ENCODE measurements at places on chromosomes 7 and 10. TPM values are rescaled to one million over a fixed set of nuclear protein-coding genes. Genes with fewer than 3 reads are reported as not detected.

Gene PRSS37
- total RNA-seq = not detected

DNA sequence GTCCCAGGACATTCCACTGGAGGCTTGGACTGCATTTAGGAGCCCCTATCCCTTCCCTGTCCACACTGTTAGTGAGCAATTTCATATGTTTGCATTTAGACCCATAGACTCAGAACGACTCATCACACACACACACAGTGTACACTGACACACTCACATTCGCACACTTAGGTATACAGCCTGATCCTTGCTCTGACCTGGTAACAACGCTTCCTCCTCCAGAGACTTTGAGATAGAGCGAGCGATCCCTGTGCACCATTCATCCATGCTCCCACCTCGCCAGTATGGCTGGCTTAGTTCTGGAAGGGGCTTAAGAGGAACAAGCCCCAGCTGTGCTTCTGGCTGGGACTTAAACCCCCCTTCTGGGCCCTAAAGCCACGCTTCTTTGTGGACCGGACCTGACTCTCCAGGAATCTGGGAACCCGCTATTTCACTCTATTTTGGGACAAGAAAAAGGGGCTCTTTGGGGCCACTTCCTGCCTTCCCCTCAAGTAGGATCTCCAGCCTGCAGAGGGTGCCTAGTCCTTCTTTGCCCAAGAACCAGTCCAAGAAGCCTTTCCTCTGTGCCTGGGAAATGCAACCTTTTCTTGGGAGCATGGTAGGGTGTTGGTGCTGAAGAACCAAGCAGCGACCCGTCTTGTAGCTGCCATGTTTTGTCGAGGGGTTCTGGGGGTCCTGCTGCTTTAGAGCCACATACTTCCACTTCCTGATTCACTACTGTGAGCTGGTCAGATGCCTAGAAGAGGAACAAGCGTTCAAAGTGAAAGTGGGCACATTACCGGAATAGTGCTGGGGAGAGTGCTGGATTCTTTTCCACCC is 1.1 kb upstream of the HOXA13 start:
- no peak for DNase-seq

- DNase-seq = no peak
These were observed 30.6 kb downstream of the SMNDC1 start for GRCh38 chr10:110274072-110274627.

- DNase-seq = peak; percentile 51
These were observed 822 bp downstream of the ZC3HAV1L start for GRCh38 chr7:139034855-139035585.

DNA sequence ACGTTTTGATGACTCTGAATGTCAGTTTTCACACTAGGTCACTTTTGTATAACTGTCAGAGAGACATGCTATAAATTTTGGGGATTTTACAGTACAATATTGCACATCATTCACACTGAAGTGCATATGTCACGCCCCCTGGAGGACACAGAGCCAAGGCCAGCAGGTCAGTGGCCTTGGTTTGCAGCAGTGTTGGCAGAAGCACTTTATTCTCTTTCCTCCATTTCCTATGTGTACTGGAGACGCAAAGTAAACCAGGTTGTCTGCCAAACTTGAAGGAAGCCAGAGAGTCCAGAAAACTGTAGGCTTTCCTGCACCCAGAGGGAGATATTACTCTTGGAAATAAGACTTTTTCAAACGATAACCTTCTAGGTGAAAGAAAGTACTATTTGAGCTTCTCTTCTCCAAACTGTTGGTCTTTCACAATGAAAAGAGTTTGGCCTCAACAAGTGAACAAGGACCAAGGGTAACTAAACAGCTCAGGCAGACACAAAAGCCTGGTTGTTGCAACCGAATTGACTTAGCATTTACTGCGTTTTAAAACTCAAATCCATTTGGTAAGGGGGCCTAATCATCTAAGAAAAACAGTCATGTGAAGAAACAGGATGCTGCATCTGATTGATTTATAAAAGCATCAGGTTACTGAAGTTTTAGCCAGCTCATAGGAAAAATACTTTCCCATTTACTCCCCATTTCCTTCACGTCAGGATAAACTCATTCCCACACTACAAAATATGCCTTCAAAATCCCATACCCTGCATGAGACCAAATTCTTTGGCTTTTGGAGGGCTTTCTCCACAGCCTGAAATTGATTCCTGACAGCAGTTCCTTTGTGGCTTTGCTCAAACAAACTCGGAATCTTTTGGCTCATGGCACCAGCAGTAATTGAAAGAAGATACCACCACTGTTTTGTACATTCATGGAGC is 83.0 kb upstream of the SEC61G start:
- peak; percentile 71 for DNase-seq

DNA sequence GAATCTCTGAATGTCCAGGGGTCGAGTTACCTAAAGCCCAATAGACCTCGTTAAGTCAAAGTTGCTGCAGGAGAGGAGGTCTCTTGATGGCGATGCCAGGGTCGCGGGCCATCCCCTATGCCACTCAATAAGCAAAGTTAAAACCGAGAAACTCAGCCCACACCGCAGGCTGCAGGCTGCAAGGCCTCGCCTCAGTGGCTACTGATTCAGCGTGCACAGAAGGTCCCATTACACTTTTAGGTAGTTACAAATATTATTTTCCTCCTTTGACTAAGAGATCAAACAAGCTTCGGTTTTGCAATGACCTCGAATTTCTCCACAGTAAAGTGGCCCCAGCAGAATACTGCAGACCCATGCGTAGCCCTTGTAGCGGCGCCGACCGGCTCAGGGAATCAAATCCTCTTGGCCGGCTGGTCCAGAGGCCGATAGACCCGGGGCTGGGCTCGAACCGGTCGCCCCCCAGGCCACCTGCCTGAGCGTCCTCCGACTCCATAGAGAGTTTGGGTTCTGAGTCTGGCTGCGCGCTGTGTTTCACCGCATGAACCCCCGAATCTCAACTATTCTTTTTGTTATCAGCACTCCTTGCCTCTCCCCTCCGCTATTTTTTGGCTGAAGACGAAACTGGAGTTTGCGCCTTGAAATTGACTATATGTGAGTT is 2.3 kb downstream of the C1QL3 start:
- no peak for DNase-seq

GRCh38 chr10:58477122-58477521 is 35.5 kb upstream of the BICC1 start:
- DNase-seq = no peak

DNA sequence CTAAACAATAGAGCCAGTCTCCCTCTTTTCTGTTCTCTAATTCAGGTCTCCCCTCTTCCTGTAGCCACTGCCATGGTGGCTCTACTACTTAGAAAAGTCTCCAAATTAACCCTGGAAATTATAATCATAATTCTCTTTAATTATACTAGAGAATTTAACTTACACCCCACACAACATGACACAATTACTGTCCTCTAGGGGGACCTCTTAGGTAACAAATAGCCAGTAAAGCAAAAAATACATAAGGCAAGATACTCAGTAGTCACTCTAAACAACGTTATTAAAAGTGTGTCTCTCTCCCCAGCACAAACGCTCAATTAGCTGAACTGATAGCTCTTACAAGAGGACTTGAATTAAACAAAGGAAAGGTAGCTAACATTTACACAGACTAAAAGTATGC is 44.3 kb upstream of the ZNF107 start:
- DNase-seq = no peak

DNA sequence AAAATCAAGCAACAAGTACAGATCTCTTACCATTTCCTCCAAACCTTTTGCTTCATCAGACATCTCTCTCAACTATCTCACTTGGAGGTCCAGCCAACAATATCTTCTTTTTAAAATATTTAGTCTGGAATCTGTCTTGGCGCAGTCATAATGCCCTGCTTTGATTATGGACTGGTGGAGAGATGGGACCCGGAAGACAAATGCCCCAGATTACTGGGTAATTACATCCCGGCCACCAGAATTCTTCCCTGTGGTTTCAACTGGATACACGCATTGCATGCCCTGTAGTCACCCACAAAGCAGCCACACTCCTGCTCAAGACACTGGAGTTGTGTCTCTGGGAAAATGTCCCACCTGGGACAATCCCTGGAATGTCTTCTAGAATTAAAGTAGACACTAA is 65.5 kb downstream of the BPGM start:
- DNase-seq = peak; percentile 50

Gene NODAL
- total RNA-seq = not detected

DNA sequence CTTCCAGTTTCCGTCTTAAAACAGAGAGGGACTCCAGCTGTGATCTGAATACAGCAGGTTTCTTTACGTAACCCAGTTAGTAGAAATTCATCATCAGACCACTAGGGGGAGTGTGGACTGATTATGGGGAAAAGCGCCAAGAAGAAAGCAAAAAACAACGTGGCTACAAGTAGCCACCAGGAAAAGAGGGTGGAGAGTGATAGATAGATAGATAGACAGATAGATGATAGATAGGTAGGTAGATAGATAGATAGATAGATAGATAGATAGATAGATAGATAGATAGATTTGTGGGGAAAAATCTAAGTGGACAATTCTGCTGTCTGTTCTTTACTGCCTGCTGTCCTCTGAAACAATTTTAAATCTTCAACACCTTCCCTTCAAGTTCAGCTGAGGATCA is 12.7 kb upstream of the AKR1B10 start:
- peak; percentile 87 for DNase-seq

DNA sequence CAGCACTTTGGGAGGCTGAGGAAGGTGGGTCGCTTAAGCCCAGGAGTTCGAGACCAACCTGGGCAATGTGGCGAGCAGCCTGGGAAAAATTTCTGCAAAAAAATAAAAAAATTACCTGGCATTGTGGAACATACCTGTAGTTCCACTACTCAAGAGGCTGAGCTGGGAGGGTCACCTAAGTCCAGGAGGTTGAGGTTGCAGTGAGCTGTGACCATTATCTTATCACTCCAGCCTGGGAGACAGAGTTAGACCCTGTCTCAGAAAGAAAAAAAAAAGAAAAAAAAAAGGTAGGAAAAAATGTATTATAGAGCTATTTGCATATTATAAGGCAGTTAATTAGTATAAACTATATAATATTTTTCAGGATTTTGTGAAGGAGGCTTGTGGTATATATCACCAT is 11.0 kb upstream of the TSPAN13 start:
- no peak for DNase-seq

Gene WASHC2C
- 40.4 TPM for total RNA-seq

DNA sequence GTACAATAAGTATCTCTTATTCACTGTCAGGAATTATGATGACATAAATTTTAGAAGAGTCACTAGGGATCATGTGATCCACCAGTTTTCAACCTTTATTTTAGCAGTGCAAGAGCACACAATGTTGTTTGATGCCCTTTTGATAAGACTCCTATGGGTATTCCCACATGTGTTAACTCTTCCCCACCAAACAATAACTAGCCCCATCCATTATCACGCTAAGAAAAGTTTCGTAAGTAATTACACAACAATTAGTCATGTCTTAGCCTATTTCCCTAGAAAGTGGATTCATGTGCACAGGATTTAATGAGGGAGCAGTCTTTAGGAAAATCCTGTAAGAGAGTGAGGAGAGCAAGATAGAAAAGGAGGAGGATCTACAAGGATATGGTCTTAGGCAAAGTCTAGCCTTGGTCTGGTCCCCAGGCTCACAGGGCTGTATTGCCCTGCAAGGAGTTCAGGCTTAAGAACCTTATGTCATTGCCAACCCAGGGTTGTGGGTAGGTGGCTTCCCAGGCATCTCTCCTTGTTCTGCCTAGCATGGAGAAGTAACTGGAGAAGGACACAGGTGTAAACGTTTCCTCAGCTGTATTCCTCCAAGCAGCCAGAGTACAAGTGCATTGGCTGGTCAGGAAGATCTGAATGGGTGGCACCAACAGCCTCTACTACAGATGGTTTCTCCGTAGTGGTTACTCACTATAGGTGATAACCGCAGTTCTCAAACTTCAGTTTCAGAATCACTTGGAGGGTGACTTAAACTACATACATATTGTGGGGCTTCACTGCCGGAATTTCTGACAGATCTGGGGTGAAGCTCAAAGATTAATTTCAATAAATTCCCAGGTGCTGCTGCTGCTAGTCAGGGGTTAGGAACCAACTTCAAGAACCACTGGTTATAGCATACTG is 574.5 kb downstream of the SUGCT start:
- DNase-seq = peak; percentile 30

Data from LHCN-M2 (cell line).